T-helper 1 cell (primary cell): ENCODE measurements at places on chromosomes 5 and 9.

- DNase-seq, result no peak
These were observed 11.1 kb downstream of the ZNF608 start for GRCh38 chr5:124735169-124735858.

- no peak for DNase-seq
These were observed 942 bp downstream of the PHF2 start for GRCh38 chr9:93577078-93577974.

DNA sequence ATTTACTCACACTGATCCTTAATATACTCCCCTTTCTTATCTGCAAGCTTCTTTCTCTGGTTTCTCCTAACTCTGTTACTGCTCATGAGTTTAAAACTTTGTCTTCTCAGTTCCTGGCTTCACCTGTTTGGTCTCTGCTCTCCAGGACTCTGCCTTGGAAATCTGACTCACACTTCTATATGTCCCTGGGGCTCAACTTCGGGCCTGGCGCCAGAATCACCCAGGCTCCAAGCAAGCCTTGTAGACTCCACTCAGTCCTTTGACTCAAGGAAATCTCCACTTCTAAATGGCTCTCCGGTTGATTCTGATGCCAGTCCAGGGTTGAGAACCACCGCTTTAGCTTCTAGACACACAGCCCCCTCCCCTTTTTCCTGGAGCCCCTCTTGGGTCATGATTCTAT lies 57.8 kb downstream of the TMC1 start:
- DNase-seq, result no peak

- DNase-seq, result no peak
These were observed 76.5 kb upstream of the GOLM1 start for GRCh38 chr9:86175743-86176456.

DNA sequence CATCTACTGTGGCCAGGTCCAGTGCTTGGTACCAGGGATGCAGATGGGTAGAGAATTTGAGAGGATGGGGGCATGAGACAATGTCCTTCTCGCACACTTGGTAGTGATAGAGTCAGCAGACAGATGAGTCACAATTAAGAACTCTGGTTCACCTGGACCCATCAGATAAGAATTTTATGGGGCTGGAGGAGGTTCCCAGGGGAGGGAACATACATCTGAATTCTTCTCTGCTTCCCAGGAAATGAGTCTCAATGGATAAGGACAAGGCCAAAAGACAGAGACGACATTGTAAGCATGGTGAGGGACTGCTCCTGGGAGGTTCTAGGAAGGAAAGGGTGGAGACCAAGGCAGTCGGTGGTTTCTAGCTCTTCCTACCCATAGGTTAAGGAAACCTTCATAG lies 5.3 kb downstream of the SLC4A9 start:
- DNase-seq, result no peak

DNA sequence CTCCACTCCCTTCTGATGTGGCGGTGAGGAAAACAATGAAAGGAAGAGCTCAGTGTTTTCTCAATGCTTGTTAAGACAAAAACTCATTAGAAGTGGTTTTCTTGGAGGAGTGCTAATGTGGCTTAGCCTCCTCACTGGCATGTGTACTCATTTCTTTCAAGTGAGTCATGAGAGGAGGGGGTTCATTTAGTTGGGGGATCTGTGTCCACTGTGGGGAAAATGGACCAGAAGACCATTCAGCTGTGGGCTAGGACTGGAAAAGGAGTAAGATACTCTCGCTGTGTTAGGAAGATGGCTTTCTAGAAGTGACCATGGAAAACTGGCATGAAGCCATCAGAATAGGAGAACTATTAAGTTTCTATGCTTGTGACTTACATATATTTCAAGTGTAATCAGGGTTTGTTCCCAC lies 23.5 kb downstream of the KLF9 start:
- no peak for DNase-seq
